Activated CD4-positive, CD25-positive, alpha-beta regulatory T cell (primary cell): ENCODE measurements at places on chromosomes 12 and 14.

GRCh38 chr12:116382686-116383530 is 105.4 kb upstream of the MED13L start:
- DNase-seq, result no peak

DNA sequence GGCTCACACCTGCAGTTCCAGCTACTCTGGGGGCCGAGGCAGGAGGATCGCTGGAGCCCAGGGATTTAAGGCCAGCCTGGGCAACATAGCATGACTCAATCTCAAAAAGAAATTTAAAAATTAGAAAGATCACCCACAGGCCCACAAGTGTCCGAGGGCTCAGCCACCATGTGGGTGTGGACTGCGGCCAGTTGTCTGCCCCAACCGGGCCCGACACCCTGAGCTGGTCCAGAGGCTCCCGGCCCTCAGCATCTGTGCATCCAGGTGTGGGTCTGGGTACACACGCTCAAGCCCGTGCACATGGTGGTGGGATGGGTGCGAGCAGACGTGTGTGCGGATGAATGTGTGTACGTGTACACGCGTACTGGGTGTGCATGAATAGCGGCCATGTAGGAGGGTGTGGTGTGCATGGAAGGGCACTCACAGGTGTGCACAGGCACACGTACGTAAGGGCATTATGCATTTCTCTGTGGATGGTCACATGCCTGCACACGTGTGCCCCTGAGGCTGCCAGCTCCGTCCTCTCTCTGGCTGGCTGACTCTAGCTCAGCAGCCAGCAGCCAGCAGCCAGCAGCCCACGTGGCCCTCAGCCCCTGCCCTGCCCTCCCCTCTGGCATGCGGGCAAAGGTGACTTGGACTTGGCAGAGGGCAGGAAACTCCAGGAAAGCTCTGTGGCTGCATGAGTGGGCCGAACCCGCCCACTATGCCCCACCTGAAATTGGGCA is 23.3 kb upstream of the NUDT14 start:
- DNase-seq, result no peak

GRCh38 chr12:44592626-44593025 is 283.5 kb downstream of the NELL2 start:
- no peak for DNase-seq

- DNase-seq, result no peak
Measured at GRCh38 chr14:101948666-101949216, 15.6 kb upstream of the DYNC1H1 start.

DNA sequence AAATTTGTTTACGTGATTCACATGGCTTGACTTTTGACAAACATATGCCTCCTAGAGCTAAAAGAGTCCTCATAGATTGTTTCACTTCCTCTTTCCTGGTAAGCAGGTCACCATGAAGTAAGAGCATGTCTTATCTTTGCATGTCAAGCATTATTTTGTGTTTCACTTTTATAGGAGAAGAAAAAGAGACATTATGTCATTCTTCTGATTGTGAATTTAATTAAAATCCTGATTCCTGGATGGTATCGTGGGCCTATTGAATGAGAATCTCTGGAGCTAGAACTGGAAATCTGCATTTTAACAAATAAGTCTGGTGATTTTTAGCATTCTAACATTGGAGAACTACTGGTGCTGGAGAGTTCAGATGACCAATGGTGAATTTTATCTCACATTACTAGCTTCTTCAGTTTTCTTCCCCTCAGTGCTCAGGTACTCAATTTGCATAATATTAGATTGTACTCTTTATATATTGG is 218.6 kb upstream of the ATP2B1 start:
- no peak for DNase-seq

- no peak for DNase-seq
Measured at GRCh38 chr14:72706485-72706884, 187.4 kb downstream of the DPF3 start.

GRCh38 chr14:100434033-100434601 is 111.0 kb downstream of the SLC25A47 start:
- DNase-seq, result no peak

DNA sequence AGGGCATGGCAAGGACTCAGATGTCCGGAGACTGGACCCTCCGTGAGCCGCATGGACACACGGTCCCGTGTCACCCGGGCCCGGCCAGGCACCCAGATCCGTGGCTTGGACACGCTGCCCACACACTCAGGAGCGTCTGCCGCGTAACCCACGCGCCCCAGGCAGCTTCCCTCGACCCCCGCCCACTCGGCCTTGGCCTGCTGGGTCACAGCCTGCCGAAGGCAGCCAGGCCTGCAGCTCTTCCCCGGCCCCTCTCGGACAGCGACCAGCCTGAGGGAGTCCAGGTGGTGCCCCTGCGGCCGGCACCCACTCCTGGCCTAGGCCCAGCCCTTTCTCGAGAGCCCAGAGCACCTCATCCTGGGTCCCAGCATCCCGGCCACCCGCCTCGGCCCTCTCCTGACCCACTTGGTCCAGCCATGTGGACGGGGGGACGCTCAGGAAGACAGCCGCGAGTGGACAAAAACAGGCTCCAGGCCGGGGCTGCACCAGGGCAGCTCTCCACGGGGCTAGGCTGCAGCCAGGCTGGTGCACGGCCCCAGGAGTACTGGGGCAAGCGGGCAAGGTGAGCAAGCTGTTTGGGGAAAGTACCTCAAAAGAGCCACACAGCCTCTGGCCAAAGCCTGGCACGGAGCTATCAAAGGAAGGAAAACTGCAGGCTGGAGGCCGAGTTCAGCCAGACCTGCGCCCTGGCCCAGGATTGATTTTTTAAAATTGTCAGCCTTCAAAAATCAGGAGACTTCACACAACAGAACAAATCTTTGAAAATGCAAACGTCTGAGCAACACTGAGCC is 6.5 kb downstream of the AKT1 start:
- no peak for DNase-seq

DNA sequence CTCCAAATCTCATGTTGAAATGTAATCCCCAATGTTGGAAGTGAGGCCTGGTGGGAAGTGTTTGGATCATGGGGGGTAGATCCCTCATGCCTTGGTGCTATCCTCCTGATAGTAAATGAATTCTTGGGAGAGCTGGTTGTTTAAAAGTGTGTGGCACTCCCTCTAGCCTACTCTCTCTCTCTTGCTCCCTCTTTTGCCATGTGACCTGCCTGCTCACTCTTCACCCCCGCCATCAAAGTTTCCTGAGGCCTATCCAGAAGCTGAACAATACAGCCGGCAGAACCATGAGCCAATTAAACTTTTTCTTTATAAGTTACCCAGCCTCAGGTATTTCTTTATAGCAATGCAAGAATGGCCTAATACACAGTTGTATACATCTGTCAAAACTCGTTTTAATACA is 62.5 kb downstream of the BCL2L14 start:
- DNase-seq, result no peak
